ENCODE measurements at places on chromosomes 2 and 18.

- no peak for DNase-seq
These were observed 36.3 kb downstream of the IRS1 start for GRCh38 chr2:226763320-226763719.

DNA sequence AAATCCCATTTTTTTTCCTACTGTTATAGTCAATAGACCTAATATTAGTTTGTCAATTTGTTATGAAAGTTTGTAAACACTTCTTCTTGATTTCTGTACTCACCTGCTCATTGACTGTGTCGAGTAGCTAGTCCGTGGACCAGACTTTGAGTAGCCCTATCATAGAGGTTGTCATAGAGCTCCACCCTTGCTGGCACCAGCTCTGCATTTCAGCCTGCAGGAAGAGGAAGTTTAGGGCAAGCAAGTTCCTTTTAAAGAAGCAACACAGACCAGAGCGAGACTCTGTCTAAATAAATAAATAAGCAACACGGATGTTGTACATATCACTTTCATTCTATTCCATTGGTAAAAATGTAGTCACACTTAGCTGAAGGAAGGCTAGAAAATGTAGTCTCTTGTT is 74.0 kb downstream of the MCFD2 start:
- no peak for DNase-seq

DNA sequence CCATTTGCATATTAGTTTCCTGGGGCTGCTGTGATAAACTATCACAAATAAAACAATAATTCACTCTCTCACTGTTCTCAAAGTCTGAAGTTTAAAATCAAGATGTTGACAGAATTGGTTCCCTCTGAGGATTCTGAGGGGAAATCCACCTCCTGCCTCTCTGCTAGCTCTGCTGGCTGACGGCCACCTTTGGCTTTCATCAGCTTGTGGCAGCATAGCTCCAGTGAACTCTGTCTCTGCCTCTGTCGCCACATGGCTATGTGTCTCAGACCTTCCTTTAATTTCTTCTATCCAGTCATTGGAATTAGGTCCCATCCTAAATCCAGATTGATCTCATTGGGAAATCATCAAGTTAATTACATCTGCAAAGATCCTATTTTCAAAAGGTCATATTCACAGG is 38.9 kb upstream of the TRIM43 start:
- DNase-seq: no peak

DNA sequence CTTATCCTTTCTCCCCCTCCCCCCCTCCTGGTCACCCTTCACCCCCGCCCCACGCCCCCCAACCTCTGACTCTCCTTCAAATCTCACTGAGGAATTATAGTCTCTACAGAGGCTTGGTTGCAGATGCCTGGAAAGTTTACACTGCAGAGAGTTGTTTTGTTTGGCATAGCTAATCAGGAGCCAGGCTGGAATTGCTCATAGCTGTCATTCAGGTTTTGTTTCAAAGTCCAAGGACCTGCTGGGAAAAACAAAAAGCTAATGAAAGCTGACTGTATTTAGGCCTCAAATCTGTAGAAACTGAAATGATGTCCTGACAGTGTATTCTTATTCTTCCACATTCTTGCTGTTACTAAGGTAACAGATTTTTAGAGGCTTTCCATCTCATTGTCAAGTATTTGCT is 22.6 kb downstream of the GREB1L start:
- no peak for DNase-seq

- no peak for DNase-seq
These were observed 31.4 kb upstream of the RHOB start for GRCh38 chr2:20415511-20415918.

GRCh38 chr2:47896450-47896968 is 9.8 kb downstream of the FBXO11 start:
- no peak for DNase-seq

DNA sequence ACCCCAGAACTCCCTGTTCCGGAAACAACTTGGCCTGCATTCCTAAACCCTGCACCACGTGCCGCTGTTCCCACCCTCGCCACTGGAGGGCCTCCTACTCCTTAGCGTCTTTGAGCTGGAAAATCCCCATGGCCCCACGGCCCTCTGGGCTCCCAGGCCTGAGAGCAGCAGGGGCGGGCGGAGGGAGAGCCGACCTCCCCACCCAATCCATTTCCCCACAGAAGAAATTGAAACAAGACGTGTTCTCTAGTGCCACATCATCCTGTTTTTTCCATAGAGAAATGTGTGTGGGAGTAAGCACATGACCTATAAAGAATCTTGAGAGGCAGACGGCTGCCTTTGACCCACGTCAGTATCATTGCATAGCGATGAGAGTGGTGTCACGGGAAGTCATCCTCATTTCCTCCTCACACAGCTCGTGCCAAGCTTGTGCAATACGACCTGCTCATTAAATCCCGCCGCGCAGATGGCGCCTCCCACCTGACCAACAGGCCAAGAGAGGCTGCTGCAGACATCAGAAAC is 79.2 kb downstream of the LAMA1 start:
- no peak for DNase-seq

DNA sequence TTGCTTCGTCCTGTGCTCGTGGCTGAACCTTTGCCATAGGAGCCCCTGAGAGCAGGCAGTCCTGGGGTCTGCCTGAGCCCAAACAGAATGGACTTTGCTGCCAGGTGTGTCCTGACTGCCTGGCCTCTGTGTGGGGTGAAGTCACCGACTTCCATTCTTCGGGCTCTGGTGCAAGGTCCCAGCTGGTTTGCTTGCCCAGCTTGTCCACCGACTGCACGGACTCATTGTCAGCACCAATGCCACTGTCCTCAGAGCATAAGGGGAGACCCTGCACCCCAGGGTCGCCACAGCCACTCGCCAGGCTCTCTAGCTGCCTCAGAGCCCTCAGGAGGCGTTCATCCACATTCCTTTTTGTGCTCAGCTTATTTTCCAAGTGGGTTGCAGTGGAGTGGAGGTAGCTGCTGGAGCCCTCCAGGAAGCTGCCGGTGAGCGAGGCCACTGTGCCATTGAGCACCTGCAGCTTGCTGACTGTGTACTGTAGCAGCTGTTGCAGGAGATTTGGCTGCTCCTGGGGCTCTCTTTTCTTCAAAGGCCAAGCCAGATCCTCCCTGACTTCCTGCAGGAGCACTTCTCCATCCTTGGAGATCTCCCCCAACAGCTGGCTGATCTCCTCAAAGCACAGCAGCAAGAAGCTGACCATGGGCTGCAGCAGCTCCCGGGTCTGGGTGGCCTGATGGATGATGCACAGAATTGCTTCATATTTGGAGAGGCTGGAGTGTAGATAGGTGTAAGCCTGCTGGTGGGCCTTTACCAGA is 1.2 kb downstream of the PCARE start:
- no peak for DNase-seq

DNA sequence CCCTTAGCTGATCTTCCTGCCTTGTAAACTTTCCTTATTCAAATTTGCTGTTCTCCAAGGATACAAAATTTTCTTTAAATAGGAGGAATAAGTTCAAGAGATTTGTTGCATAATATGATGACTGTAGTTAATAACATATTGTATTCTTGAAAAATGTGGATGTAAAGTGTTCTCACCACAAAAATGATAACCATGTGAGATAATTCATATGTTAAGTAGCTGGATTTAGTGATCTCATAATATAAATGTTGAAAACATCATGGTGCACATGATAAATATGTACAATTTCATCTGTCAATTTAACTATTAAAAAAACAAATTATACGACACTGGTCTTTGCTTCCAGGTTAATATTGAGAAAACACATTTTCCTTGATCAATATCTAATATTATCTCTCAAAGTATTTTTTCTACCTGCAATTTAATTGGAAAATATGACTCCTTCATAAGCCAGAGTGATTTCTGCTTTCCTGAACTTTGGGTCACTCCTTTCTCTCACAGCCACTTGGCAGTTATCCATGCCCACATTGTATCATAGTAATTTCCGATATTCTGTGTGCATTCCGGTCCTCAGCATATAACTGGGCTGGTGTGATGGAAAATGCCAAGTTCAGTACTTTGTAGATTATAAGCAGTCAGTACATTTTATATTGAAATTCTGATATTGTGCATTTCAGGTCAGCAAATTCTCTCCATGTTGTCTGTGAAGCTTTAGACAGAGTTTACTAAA is 152.6 kb downstream of the GULP1 start:
- DNase-seq: no peak

DNA sequence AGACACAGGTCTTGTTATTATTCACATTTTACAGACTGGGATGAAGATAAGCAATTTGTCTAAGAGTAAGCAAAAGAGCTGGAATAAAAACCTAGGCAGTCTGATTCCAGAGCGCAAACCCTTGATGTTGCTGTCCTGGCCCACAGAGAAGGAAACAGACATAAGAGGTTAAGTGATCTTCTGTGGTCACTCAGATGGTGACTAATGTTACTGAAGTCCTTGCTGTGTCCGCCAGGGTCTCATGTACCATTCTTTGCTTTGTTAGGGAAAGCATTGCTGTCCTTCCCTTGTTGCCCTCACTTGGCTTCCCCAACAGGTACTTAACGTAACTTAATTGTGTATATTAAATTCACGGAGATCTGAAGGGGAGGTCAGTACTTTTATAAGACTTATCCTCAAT is 14.9 kb upstream of the FAP start:
- DNase-seq: no peak

GRCh38 chr2:190887089-190887488 is 6.5 kb downstream of the GLS start:
- DNase-seq: no peak

DNA sequence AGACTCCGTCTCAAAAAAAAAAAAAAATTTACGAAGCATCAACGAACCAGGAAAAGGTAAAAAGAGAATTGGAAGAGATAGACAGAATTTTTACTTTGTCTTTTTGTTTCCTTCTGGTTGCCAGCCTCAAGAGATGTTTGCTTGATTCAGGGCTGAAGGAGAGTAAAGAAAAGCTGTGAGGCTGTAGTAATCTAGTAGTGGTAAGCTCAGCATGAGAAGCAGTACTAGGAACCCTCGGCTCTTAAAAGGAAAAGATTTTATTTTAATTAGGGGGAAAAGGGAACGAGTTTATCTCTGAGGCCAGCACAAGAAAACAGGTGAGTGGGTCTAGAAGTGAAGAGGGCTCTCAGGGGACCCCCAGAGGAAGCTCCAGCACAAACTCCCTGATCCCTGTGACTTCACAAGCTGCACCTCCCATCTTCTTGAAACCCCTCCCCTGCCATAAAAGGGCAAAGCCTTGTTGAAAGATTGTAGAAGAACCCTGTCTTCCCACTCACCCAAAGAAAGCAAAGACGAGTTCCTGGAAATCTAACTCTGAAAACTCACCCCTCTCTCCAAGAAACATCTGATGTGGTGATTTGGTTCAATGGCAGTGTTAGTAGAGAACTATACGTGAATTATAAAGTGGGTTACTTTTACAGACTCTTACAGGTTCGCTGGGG is 8.6 kb downstream of the RBMS1 start:
- DNase-seq: no peak

DNA sequence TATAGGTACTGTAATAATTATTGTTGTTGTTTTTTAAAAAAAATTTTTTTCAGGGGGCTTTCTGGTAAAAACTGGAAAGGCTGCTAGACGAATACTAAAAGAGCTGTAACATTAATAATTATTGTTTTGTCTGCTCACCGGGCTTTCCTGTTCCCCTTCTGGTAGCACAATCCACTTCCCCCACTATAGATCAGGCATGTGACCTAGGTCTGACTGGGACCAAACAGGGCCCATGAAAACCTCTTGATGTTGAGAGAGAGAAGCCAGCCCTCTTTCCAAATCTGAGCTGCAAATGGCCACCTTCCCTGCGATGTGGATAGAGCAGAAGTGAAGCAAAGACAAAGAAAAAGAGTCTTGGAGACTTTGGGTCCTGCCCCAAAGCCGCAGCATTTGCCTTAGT is 23.4 kb downstream of the SH2D6 start:
- DNase-seq: no peak

GRCh38 chr18:32441533-32441932 is 29.1 kb downstream of the GAREM1 start:
- no peak for DNase-seq

GRCh38 chr2:72673279-72673678 is 152.6 kb downstream of the EXOC6B start:
- DNase-seq: no peak

GRCh38 chr2:74052732-74053710 is 68.3 kb downstream of the TET3 start:
- DNase-seq: no peak

GRCh38 chr2:140348826-140349225 is 1568.6 kb upstream of the NXPH2 start:
- DNase-seq: no peak

DNA sequence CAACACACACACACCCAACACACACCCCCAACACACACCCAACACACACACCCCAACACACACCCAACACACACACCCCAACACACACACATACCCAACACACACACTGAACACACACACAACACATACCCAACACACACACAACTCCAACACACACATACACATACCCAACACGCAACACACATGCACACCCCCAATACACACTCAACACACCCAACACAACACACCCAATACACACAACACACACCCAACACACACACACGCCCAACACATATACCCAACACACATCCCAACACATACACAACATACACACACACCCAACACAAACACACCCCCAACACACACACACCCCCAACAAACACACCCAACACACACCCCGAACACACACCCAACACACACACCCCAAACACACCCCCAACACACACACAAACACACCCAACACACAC is 8.2 kb upstream of the STK25 start:
- no peak for DNase-seq

GRCh38 chr18:48616484-48617255 is 77.8 kb downstream of the CTIF start:
- DNase-seq: no peak

DNA sequence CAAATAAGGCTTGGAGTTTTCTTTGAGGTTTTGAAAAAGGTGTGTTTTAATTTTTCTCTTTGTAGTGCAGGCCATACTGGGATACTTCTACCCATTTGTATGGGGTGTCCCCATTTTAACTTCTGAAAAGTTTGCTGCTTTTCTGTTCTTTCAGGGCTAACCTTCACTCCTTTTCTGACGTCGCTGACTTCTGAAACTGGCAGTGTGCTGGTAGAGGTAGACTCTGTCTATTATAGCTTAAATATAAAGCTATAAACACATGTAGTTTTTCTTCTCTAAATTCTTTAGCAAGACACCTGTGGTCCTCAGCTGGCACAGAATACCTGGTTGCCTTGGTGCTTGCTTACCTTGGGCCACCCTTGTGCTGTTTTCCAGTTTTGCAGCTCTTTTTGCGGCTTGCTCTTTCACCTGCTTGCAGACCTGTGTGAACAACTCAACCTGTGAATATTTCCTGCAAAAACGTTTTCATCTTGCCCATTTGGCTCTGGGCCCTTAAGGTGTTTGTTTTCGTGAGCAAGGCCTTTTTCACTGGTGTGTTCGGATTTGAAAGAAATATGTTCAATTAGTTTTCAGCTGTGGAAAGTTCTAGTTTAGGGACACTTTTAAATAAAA is 42.2 kb downstream of the PHLPP1 start:
- DNase-seq: no peak

Measured in cortex of kidney (tissue), 1 donor.